ENCODE measurements at places on chromosomes 2 and 18.

- peak; percentile 21 for DNase-seq
Measured at GRCh38 chr18:75489493-75490190, 62.1 kb upstream of the SMIM21 start.

DNA sequence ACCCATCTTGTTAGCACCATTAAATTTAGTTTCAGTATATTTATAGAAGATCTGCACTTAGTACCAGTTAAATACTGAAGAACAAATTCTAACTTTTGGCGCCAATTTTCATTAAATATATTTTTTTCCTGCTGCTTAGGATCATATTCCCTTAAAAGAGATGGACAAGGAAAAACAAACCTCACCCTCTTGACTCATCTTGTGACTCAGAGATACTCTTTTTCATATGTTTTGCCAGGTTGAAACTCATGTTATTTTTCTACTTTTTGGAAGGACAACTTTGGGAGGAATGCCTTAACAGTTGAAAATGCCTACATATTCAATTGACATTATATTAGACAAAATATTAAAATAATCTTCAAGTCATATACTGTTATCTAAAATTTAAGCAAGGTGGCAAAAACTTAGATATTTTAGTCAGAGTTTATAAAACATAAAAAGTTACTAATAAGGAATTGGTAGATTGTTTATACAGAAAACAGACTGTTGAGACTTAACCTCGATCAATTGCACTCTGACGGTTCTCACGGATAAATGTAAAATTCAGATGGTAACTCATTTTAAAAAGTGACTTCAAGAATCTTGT is 36.2 kb downstream of the PNO1 start:
- DNase-seq, result peak; percentile 41

DNA sequence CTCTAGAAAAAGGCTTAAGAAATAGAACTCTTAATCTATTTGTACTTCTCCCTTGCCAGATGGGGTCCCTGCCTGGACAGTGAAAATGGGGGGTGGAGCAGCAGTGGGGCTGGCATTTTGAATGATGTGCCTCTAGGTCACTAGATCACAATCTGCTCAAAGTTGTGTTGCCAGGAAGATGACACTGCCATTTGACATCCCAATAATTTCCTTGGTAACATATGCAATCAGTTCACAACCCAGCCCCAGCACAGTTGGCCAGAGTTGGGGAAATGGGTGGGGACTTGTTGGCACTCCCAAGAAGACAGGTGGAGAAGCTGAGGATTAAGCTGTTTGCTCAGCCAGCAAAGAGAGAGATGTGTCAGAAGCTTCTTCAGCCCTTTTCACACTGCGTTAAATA is 558.3 kb upstream of the KLHL29 start:
- no peak for DNase-seq

GRCh38 chr18:75307530-75307929 is 96.9 kb downstream of the TSHZ1 start:
- no peak for DNase-seq

- DNase-seq, result peak; percentile 25
Measured at GRCh38 chr2:211690736-211691135, 847.9 kb downstream of the ERBB4 start.

GRCh38 chr2:26526105-26526504 is 48.2 kb upstream of the OTOF start:
- DNase-seq, result no peak

- no peak for DNase-seq
Measured at GRCh38 chr2:205435970-205436369, 246.3 kb upstream of the NRP2 start.

DNA sequence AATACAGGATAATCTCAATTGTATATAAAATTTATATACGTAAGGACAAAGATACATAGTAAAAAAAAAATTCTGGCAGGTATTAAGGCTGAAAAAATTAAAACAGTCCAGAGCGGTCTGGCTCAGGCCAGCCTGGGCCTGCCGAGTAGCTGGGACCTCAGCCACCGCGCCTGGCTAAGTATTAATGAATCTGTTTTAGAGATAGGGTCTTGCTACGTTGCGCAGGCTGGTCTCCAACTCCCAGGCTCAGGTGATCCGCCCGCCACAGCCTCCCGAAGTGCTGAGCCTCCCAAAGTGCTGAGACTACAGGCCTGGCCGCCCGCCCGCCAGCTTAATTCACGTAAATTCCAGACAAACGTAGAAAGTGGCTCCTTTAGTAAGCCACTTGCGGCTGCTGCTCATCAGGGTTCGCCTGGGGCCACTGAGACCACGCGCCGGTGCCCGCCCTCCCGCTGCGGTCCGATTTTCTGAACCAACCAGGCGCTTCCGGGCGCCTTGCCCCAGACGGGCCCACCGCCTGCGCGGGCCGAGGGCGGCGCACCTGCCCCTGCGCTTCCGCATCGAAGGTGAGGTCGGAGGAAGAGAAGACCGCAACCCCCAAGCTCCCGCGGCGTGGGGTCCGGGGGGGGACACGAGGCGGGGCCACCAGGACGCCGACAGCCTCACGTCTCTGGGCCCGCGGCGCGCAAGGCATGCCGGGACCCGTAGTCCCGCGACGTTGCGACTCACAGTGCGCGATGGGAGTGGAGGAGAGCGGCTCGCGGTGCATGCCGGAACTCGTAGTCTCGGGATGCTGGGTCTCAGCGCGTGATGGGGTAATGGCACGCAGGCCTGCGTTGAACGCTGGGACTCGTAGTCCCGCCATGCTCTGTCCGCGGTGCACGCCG is 695 bp upstream of the CTDP1 start:
- DNase-seq, result peak; percentile 94

- no peak for DNase-seq
Measured at GRCh38 chr2:121021685-121022084, 263.3 kb downstream of the TFCP2L1 start.

GRCh38 chr2:9248363-9248762 is 41.8 kb downstream of the ASAP2 start:
- DNase-seq, result no peak

DNA sequence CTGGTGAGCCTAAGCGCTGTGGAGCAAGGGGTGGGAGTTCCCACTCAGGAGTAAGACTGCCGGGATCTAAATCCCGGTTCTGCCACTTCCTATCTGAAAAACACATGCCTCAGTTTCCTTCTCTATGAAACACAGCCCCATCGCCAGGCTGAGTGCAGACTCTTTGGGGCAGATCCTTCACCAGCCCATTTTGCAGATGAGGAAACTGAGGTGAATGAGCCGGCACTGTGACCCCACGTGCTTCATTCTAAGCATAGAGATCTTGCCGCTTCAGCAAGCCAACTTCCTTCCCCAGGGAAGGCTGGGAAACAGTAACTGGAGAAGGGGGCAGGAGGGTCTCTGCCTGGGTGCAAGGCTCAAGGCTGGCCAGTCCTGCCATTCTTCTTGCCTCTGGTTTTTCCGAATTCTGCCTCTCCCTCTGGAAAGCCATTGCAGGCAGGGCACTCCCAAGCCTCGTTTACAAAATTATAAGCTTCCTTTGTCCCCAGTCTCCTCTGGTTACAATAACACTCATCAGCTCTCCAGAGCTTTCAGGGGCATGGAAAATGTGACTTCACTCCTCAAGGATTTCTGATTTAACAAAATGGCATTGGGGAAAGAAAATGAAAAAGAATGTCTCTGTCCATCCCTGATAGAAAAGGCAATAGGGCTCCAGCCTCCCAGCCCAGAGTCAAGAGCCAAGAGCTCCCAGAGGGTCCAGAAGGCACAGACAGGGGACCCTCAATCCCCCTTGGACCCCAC is 249.2 kb downstream of the TNS1 start:
- no peak for DNase-seq

DNA sequence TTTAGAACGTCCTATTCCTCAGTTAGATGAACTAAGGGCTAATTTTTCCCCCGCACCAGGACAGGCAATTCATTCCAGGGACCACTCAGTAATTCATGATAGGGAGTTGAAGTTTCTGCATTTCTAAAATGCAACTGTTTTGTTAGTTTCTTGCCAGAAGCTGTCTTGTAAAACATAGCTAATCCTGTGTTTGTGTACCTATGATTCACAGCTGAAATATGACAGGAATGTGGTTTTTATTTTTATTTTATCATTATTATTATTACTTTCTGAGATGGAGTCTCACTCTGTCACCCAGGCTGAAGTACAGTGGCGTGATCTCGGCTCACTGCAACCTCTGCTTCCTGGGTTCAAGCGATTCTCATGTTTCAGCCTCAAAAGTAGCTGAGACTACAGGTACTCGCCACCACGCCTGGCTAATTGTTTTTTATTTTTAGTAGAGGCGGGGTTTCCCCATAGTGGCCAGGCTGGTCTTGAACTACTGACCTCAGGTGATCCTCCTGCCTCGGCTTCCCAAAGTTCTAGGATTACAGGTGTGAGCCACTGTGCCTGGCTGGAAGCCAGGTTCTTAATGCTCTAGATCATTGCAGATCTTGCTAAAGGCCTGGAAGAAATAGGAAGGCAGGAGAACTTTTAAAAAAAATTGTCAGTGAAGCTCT is 154.8 kb upstream of the FHL2 start:
- peak; percentile 6 for DNase-seq

DNA sequence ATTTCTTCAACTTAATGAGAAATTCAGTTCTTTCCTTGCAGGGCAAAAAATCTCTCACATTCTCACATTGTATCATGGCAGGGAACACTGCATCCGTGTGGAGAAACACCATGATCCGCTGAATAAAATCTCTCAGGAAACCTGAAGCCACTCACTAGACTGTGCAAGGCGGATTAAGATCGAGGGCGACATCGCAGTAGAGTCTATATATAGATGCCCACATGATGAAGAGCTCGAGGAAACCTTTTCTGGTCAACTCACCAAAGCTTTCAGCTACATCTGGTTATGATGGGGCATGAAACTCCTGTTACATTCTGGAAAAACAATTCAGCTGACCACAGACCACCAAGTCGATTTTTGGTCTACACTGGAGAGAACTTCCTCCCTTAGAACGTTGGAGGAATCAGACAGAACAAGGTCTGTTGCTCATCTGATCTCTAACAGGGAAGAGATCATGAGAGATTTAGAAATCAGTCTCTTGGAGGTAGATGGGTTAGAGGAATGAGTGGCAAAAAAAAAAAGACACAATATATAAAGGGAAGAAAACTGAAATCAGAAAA is 162.9 kb upstream of the ZNF516 start:
- no peak for DNase-seq

DNA sequence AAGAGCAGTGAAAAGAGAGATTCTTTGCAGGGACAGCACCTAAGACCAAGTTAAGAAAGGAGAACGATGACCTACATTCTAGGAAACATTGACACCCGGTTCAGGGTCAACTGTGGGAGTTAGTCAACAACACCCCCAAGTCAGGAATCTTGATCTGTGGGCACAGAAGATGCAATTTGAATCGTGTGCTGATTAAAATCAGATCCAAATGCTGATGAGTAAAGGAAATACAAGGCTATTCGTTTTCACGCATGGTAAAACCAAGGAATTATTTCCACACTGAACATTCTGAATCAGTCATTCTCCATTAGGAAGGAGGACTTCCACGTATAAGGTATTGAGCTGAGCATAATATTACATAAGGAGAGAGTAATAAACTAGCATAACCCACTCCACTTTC is 124.2 kb downstream of the COPS8 start:
- no peak for DNase-seq

- DNase-seq, result peak; percentile 90
Measured at GRCh38 chr2:220224691-220225543, 597.5 kb downstream of the SLC4A3 start.

- DNase-seq, result no peak
Measured at GRCh38 chr18:49623571-49623970, 61.7 kb downstream of the LIPG start.

DNA sequence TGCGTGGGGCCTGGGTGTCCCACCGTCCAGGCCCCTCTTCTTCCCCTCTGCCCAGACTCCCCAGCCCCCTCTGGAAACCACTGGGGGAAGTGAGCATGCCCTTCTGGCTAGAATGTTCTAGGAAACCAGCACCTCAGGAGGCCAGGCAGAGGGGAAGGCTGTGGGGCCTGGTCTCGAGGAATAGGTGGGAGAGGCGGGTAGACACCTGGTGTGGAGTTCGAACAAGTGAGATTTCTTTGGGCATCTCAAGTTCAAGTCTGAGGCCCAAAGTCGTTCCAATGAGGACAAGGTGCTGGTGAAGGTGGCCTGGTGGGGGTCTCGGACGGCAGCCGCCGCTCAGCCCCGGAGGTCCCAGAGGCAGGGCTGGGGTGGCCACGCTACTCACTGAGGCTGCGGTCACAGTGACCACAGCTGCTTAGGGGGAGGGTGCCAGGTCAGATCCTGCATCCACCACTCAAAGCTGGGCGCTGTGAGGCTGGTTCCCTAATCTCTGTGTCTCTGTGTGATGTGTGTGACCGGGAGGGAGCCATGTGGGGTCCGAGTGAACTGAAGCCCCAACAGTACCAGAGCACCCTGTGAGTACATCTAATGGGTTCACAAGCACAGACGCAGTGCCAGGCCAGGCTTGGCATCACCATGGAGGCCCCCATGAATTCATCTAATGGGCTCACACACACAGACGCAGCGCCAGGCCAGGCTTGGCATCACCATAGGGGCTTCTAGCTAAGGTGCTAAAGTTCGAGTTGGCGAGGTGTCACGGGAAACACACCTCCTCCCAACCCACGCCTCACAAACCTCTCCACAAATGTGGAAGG is 26.5 kb upstream of the PXDN start:
- DNase-seq, result no peak

DNA sequence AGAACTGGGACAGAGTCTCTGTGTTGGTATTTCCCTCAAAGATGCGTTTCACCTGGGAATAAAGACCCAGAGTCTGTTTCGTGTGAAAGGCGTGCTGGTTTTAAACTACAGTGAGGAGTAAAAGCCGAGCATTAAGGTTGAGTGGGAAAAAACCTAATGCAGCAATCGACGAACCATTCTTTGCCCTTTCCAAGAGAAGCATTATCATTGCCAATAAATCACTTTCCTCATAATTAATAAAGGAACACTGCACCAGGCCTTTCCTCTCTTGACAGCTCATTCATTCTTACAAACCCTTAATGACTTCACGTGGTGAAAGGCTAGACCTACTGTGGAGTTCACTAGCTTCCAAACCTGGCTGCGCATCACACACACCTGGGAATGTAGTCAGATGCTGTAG is 896 bp upstream of the SLC8A1 start:
- DNase-seq, result no peak
